ENCODE measurements at places on chromosomes 3 and 15. TPM values are rescaled to one million over a fixed set of nuclear protein-coding genes. Genes with fewer than 3 reads are reported as not detected.

The TMED3 gene
- 31.8 TPM for total RNA-seq

DNA sequence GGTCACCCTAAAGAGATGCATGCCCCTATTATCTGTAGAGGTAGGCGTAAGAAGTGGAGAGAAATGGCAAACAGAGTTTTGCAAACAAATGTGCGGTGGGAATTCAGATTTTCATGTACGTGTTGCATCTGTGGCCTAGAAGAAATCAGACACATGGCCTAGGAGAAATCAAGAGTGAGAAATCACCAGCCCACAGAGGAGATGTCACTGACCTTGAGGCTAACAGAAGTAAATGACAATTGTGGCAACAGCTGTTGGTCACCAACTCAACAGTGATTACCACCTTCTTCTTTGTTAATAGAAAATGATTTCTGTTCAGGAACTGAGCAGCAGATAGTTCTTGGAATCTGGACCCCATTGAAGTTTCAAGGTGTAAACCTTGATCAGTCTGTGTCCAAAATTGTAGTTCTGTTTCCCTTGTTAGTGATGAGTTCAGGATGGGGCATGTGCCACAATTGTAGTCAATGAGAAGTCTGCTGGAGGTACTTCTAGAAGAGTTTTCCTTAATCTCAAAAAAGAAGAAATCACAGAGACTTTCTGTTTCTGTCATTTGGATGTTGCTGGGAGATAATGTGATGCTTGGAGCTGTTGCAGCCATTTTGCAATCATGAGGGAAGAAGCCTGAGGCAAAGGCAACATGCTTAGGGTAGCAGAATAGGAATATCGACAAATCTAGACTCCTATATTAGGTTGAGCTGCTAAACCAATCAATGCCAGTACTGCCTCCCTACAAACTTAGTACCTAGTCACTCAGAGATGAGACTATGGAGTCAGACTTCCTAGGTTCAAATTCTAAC lies 34.3 kb upstream of the RFTN1 start:
- no peak for DNase-seq

DNA sequence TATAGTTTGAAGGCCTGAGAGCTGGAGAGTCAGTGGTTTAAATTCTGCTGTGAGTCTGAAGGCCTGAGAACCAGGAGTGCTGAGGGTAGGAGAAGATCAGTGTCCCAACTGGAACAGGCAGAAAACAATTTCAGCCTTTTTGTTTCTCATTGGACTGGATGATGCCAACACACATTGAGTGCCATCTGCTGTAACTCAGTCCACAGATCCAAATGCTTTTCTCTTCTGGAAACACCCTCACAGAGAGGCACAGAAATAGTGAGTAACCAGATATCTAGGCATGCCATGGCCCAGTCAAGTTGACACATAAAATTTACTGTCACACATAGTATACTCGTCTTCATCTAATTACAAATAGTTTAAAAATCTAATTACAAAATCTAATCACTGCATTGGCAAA lies 100.8 kb downstream of the NEO1 start:
- no peak for DNase-seq

The ACKR2 gene
- total RNA-seq, result 3.9 TPM

The VEPH1 gene
- not detected for total RNA-seq

- DNase-seq, result no peak
These were observed 137.9 kb downstream of the SUCLG2 start for GRCh38 chr3:67516496-67516895.

- DNase-seq, result no peak
These were observed 125.9 kb upstream of the PLXND1 start for GRCh38 chr3:129732200-129732876.

DNA sequence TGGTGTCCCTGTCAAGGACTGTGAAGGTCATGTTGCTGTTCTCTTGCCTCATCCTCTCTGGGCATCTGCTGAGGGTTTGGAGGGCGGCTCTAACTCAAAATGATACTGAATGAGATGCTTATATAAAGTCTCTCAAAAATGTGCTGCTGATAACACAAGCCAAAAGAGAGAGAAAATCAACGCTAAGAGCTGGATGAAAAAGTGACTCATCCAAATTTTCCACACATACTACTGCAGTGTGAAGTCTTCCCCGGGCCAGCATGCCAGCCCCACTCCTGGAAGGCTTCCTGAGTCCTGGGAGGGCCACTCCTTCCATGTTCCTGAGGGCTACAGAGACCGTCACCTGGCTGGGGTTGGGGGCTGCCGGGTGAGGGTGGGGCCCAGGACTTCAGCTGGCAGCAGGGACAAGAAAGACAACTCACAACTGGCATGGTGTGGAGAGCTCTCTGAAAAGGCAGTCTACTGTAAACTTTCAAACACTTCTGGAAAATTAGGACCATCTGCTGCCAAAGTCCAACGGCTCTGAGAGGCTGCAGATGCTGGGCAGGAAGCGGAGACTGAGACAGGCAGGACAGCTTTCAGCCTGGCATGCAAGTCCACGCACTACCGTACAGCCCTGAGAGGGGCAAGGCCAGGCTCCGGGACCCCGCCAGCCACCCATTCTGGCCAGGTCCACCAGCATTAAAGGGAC lies 200.3 kb downstream of the ADAMTS17 start:
- no peak for DNase-seq

Measured in activated naive CD8-positive, alpha-beta T cell treated with anti-CD3 and anti-CD28 coated beads, Interleukin-2, amount 10 ng/mL, durations not matched to agents 7 days and 5 days (primary cell).